Gastroesophageal sphincter (tissue), 4 donors: ENCODE measurements at places on chromosomes 11 and 22. TPM values are rescaled to one million over a fixed set of nuclear protein-coding genes. Genes with fewer than 3 reads are reported as not detected.

Gene AP2A2
- total RNA-seq = 58.8 TPM

Gene VSIG10L2
- not detected for total RNA-seq

Gene NRGN
- 1.7 TPM for total RNA-seq

Gene APOL6
- 11.4 TPM for total RNA-seq

Gene SLC22A8
- total RNA-seq = not detected

Gene GGTLC3
- total RNA-seq = not detected

Gene SIK2
- 16.2 TPM for total RNA-seq

Gene CXCR5
- not detected for total RNA-seq

Gene OR52H1
- not detected for total RNA-seq

Gene OR8A1
- not detected for total RNA-seq

Gene POU2F3
- total RNA-seq = not detected

Gene SPTBN2
- 2.5 TPM for total RNA-seq

Gene STK33
- 20.5 TPM for total RNA-seq

Gene GNAZ
- total RNA-seq = 53.8 TPM

Gene KCNQ1
- total RNA-seq = 12.7 TPM

Gene ZNF214
- total RNA-seq = 4.0 TPM

Gene VWCE
- not detected for total RNA-seq

Gene ARRB1
- 72.3 TPM for total RNA-seq
